Stimulated activated CD8-positive, alpha-beta memory T cell treated with anti-CD3 and anti-CD28 coated beads, Interleukin-4, amount 100 ng/mL, for 1 hour (primary cell): ENCODE measurements at places on chromosomes 1 and 21.
A peak's percentile ranks its signal among the peaks of the same experiment; 100 is the strongest.

GRCh38 chr1:185670187-185670627 lies 64.0 kb upstream of the HMCN1 start:
- peak; percentile 35 for DNase-seq

GRCh38 chr1:55536545-55536865 lies 321.3 kb upstream of the USP24 start:
- DNase-seq = no peak

GRCh38 chr1:203871114-203871880 lies 9.9 kb downstream of the SNRPE start:
- DNase-seq = no peak

DNA sequence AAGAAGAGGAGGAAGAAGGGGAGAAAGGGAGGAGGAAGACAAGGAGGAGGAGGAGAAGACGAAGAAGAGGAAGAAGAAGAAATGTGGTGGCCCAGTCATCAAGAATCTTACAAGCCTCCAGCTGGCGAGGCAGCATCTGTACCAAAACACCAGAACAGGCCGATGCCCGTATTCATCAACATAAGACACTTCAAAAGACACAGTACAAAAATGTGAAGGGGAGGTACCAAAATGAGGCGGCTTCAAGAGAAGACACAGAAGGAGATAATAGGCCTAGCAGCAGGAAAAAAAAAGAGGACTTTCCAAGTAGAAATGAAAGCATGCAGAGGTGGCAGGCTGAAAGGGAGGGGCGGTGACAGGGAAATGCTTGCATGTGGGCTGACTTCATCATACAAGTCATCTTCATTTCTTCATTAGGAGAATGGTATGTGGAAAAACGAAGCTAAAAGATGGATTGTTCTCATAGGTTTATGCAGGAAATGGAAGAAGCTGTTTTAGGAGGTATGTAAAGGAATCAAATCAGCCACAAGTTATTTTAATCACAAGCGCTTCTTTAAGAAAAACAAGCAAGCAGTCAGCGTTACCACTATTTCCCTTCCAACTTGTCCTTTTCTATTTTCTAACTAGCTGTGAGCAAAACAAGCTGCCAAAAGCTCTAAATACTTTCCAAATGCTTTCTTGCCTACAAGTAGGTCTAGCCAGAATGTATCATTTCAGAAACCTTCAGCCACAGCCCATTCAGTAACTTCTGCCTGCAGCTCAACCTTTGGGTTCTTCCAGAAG lies 192.3 kb downstream of the SLC45A1 start:
- DNase-seq = no peak

DNA sequence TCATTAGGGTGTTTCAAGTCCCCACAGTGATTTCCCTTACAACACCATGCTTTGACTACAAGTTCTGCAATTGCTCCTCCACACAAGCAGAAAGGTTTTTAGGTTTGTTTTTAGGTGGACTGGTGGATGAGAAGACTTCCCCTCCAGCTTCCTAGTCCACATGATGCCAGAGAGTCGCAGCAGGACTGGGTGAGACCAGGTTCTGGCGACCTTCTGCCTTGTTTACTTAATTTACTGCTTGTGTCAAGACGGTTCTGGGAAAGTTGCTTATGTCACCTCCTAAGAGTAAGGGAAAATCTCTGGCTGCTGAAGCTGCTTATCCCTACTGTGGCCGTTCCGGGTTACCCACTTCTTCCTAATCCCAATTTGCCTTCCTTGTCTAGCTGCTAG lies 76.4 kb downstream of the GLUL start:
- DNase-seq = no peak

- no peak for DNase-seq
These were observed 55.1 kb upstream of the GJA5 start for GRCh38 chr1:147815503-147815902.

DNA sequence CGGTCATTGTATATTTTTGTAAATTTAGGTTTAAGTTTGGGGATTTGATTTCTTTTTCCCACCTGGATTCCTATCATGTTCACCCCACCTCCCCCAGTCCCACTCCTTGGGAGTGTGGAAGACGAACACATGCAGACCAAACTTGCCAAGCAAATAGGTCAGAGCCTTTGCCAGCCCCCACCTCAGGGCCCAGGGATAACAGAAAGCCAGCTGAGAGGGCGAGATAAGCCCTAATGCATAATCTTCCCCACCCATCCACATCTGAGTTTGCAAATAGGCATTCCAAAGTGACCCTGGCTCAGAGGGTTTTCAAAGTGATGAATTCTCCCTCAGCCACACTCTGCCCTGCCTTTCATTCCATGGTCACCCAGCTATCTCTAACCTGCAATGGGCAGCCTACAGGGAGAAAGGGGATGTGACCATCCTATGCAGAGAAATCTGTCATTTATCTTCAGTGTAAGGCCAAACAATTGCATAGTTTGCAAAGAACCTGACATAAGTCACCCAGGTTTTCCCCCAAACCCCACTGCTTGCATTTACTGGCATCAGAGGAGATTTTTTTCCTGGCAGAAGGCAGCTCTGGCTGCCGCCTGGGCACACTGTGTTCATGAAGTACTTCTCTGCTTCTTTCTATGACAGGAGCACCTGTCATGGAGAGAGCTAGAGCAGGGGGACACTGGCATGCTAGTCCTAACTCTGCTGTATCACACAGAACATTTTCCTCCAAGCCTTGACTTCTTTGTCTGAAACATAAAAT lies 69.0 kb upstream of the NFIA start:
- no peak for DNase-seq

DNA sequence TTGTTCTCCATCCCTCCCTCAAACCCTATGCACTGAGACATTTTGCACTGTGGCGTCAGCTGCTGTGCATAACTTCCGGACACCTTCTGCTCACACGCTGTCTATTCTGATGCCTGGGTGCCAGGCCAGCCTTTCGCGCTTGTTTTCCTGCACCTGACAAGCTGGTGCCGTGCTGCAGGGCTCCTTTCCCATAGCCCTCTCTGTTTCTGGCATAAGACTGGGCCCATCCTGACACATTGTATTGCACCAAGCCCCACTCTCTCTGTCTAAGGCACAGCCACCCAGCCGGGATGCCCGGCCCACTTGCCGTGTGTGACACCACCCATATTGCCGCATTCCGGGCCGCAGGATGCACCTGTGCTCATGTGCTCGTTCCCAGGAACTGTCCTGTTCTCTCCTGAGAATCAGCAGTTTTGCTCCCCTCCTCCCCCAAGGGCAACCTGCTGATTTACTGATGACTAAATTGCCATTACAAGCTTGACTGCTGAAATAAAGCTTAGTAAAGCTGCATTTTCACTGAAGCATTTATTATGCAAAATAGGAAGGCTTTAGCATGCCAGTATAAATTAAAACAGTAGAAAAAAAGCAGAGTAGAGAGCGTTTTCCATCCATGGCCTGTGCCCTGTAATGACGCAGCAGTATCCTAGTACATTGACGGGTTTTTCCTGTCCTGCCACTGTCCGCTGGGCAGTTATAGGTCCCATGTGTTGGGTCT lies 88.0 kb downstream of the CD247 start:
- no peak for DNase-seq

DNA sequence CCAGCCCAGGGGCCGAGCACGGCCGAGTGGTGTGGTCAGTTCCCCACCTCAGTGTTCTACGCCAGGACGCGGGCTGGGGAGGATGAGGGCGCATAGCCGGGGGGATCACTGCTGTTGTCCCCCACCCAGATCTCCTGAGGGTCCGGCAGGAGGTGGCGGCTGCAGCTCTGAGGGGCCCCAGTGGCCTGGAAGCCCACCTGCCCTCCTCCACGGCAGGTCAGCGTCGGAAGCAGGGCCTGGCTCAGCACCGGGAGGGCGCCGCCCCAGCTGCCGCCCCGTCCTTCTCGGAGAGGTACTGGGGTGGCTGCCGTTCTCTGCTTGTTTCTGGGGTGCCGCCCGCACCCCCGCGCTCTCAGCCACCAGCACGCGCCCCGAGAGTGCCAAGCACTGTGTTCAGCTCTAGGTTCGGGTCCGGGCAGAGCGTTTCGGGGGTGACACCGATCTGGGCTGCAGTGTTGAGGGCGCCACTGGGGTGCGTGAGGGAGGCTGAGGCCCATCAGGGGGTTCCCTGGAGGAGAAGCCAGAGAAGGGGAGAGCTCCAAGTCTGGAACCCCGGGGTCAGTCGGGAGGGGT lies 17.4 kb downstream of the SAMD11 start:
- DNase-seq = no peak

DNA sequence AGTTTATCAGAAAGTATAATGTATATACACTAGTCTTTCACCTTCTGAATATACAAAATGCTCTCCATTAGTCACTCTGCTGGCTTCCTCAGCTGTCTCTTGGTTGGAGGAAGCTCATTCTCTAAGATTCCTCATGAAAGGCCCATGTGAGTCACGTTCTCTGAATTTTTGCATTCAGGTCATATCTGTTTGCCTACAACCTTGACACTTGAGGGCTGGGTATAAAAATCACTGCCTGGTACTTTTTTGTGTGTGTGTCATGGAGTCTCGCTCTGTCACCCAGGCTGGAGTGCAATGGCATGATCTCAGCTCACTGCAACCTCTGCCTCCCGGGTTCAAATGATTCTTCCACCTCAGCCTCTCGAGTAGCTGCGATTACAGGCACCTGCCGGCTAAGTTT lies 2.8 kb upstream of the GALNT2 start:
- no peak for DNase-seq

DNA sequence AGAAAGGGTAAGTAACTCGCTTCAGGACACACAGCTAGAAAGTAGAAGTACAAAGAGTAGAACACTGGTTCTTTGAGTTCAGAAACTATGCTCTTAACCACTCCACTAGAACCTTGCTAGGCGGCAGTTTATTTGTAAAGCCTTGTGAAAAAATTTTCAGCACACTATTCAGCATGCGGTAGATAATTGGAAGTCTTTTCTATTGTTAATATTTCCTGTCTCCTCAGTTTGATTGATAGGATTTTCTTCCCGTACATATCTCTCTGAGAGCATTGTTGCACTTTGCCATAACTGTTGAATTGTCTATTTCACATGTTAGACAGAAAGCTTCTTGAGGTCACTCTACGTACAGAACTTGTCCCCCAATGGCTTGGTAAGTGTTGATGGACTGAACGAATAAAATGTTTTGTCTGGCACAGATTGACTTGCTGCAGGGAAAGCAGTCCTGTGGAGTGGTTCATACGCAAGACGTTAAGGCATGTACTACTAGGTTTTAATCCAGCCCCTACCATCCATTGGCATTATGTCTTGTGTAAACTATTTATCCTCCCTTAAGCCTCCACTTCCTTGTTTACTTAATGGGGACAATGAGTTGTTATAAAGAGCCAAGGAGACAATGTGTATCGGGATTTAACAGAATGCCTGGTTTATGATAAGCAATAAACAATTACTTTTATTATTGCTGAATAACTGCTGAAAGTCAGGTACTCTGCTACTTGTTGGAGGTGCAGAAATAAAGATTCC lies 35.8 kb downstream of the C1orf21 start:
- DNase-seq = no peak

GRCh38 chr1:177054542-177054941 lies 110.0 kb downstream of the ASTN1 start:
- DNase-seq = no peak

DNA sequence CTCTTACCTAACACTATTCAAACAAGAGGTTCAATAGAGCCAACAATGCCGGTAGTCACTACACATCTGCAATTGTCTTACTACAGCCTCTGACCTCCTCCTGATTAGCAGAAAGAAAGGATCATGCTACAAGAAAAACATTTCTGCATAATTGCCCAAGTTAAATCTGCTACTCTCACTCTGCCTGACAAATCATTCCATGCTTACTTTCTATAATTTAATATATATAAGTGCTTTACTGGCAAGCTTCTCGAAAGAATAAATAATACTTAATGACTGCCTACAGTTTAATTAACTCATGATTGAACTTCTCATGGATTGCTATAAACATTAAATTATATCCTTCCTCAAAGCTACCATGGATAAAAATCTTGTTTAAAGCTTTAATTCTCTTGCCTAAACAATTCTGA lies 156.0 kb downstream of the SLC45A1 start:
- DNase-seq = no peak

DNA sequence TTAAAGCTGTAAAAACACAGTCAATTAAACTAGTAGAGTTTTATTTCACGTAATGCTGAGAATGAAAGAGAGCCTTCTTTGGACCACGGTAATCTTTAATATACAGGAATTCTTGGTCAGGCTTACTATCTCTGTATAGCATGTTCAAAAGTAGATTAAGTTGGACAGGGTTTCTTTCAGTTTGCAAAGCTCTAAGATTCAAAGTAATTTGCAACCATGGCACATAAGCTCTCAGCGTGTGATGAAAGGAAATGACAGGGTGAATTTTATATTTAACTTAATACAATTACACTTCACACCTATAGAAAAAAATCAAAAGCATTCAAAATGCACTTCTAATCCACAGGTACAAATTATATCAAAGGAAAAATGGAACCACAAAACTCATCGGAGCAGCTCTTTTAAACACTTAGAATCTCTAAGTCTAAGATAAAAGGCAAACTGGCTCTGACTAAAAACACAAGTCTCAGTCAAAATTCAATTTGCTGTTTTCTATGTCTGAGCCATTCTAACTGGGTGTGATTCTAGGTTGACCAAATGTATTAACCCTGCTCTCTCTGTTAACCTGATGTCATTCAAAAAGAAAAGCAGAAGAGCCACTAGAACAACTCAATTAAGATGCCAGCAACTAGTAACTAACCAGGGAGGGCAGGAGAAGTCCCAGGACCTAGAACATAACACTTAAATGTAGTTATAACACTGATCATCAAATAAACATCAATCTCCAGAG lies 147.7 kb downstream of the RERE start:
- DNase-seq = no peak

GRCh38 chr1:165637427-165637826 lies 6.4 kb downstream of the MGST3 start:
- DNase-seq = no peak

- no peak for DNase-seq
These were observed 18.0 kb upstream of the VSIG8 start for GRCh38 chr1:159880430-159880829.

- DNase-seq = no peak
These were observed 1.8 kb upstream of the CHML start for GRCh38 chr1:241641773-241642592.
